Stimulated activated CD4-positive, alpha-beta T cell treated with anti-CD3 and anti-CD28 coated beads, TNF-alpha, amount 100 ng/mL, for 1 hour (primary cell): ENCODE measurements at places on chromosomes 16 and 17.
A peak's percentile ranks its signal among the peaks of the same experiment; 100 is the strongest.

GRCh38 chr16:20307791-20308190, 19.5 kb downstream of the GP2 start:
- DNase-seq, result no peak

DNA sequence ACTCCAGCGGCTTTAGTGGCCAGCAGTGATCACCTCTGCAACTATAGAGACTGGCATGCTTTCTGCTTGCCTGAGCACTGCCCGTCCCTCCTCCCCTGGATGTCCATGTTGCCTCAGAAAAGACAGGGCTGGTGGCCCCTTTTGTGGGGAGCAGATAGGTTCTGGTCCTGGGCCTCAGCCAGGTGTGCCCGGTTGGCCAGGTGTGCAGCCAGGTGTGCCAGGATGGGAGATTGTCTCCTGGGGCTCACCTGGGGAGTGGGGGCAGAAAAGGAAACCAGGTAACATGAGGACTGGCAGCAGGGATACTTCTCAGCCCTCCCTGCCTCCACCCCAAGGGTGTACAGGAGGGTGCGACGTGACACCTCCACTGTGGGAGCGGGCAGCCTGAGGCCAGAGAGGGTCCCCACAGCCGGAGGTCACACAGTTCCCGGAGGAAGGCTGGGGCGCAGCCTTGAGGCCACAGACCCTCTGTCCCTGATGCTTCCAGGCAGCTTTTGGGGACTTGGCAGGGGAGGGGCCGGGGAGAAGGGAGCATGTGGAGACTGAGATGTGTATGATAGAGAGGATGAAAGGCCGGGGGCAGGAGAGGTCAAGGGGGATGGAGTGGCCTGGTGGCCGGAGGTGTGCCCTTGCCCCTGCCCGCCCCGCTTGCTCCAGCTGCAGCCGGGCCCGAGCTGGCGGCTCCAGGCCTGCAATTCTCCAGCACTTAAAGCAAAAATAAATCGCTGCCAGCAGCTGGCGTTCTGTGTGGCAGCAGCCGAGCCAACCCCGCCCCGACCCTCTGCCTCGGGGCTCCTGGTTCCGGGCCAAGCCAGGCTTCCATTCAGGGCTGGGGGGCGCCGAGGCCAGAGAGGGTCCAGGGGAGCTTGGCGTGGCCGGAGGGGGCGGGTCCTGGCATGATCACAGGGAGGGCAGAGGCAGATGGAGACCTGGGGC, 6.7 kb downstream of the KCNJ12 start:
- no peak for DNase-seq

DNA sequence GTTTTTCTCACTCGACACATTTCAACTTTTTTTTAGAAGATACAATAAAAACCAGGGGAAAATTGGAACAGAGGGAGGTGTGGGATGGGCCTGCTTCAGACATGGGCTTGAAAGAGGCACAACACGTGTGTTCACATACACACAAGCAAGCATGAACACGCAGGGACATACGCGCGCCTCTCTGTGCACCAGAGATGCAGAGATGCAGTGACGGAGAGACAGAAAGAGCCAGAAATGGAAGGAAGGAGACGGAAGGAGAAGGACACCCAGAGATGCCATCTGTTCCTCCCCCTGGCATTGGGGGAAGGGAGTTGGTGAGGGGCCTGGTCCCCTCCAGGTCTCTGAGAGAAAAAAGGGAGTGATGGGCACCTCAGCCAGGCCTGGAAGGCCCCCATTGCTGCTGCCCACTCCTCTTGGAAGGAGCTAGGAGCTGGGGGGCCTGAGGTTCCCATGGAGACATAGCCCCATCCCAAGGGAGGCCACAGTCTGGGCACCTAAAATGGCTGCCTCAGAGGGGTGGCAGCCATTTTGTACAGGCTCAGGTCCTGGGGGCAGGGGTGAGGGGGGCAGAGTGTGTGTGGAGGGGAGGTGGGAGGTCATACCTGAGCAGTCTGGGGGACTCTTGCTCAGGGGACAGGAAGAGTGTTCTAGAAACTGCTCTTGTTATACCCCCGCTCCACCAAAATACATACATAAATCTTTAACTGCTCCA, 3.8 kb upstream of the NEUROD2 start:
- no peak for DNase-seq

DNA sequence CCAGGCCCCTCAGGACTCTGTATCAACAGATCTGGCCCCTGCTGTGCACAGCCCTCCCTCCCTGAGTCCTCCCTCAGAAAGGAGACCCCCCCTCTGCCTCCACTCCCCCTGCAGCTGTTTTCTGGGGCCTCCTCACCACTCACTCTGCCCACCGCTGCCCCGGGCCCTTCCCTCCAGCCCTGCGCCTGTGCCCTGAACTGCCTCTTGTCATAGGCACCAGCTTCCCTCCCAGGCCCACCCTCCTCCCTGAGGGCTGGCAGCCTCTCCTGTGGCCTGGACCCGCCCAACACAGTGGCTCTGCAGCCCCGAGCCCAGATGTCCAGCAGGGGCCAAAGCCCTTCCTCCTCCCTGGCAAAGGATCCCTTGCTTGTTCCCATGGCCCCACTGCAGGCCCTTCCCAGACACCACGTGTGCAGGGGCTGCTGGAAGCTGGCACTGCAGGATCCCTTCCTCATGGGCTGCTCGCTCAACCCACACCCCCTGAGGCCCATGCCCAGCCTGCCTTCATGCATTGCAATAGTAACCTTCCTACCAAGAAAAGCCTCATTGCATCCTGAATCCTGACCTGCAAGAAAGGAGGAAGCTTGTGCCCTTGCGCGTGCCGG, 25.8 kb downstream of the GNPTG start:
- DNase-seq, result no peak

DNA sequence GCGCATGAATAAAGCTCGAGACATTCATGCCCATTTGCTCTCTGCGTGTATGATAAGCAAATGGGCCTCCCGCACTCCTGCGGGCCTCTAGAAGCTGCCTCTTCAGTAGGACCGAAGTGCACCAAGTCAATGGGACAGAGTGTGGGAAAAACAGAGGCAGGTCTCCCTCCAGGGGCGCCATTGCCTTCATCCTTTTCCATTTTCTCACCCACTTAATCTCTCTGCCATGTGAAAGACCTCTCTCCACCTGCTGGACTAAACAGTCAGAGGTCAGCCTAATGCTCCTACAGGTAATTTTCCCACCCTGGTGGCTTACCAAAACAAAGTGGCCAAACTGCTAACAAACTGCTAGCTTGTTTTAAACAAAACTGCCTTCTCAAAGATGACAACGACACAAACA, 210.9 kb downstream of the ZFHX3 start:
- no peak for DNase-seq

GRCh38 chr16:19294156-19294649, 8.7 kb downstream of the CLEC19A start:
- no peak for DNase-seq

DNA sequence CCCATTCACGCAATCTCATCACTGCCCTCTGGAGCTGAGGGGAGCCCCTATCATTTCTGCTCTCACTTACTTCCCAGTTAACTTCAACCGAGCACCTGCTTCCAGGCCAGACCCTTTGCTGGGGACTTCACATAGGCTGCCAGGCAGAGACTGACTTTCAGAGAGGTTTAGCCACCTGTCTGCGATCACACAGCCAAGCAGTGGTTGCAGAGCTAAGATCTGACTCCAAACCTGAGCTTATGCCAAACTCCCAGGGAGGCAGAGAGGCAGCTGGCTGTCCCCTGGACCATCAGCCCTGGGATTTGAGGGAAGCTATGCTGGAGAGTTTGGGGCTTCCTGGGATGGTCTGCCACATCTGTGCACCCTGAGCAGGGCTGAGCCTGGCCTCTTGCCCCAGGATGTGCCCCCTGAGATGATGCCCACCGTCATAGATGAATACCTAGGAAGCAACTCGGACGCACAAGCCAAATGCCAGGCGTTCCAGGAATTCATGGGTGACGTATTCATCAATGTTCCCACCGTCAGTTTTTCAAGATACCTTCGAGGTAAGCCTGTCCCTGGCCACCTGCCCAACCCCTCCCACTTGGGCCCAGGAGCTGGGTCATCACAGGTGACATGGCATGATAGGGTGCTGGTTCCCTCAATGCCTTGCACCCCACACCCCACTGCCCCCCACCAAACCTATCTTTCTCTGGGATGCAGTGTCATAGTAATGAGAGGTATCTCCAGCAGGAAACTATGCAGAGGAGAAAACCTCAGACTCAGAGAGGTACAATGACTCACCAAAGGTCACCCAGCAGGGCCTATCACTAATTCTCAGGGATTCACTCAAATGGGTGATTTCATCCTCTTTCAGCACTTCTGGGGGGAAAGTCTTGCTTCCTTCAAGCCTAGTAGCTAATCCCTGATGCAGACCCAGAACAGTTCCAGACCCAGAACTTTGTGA, 10.0 kb downstream of the CES3 start:
- DNase-seq, result no peak

DNA sequence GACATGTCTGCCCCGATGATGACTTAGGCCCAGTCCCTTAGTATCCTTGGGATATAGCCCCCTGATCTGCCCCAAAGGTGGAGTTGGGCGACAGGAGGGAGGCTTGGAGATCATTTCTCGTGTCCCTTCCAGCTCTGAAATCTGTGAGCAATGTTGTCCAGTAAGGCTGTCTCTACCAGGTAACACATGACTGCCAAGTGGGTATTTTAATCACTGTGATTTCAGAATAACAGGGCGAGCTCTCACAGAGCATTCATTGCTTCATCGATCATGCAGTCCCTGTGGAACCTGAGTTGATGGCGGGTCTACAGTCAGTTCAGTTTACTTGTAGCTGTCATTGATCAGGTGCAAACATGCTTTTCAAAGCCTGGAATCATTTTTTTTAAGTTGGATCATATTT, 39.2 kb downstream of the KSR1 start:
- no peak for DNase-seq

- DNase-seq, result no peak
Observed at GRCh38 chr16:57859331-57859730, 57.0 kb upstream of the KIFC3 start.

GRCh38 chr16:22239131-22239805, 33.2 kb downstream of the EEF2K start:
- no peak for DNase-seq

GRCh38 chr17:4369557-4370230, 3.2 kb upstream of the UBE2G1 start:
- no peak for DNase-seq

DNA sequence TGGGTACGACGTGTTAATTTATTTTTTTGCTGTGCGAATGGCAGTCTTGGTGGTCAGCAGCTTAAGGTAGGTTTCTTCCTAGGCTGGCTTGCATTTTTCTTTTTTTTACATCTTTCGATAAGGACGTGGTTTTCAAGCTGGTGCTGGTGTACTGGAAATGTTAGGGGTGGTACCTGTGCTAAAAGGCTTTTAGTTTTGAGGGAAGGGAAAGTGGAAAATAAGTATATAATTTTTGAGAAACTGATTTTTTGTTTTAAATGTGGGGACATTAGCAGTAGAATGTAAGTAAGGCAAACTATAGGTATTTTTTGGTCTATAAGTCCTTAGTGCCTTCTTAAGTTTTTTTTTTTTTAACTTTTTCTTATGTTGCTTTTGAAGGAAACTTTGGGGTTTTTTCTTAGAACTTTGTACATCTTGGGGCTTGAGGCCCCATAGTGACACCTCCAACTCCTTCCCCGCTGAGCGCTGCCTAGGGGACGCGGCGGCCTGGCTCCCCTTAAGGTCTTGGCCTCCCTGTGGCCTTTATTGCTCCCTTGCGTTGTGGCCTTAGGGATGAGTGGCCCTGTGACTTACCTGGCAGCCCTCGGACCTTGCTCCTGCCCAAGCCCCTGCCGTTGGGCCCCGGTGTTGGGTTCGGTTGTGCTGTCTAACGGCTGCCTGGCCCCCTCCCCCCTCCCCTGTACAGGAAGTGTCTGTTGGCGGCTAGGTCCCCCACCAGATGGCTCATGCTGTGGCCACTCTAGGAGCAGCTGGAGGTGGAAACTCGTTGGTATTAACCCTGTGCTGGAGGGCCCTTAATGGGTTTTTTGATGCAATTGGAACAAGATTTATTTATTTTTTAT, 88.0 kb upstream of the RPRML start:
- DNase-seq, result peak; percentile 38

GRCh38 chr17:75188614-75189013, 5.9 kb upstream of the SUMO2 start:
- DNase-seq, result no peak

DNA sequence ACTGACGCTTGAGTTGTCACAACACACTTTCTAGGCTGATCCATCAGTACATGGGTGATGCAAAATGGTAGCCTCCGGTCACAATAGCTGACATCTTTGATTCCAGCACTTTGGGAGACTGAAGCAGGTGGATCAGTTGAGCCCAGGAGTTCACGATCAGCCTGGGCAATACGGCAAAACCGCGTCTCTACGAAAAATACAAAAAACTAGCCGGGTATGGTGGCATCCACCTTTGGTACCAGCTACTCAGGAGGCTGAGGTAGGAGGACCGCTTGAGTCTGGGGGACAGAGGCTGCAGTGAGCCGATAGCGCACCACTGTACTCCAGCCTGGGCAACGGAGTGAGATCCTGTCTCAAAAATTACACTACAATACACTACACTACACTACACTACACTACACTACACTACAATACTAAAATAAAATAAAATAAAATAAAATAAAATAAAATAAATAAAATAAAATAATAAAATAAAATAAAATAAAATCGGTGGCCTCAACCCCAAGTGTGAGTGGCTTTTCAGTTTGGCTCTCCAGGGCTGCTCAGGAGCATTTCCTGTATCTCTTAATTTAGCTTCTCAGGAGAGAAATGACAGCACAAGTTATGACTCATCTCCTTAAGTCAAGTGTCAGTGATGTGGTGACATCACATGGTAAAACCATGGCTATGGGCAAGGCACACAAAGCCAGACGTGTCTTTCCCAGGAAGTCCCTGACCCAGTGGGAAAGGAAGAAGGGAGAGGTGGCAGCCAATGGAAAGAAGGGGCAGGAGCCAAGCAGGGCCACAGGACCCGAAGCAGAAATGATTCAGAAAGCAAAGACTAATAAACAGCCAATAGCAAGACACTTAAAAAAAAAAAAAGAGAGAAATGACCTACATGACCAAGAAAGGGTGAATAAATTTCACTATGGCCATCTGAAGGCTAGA, 75.3 kb upstream of the TBC1D3K start:
- DNase-seq, result no peak

GRCh38 chr16:13471036-13471435, 448.9 kb upstream of the ERCC4 start:
- DNase-seq, result no peak

DNA sequence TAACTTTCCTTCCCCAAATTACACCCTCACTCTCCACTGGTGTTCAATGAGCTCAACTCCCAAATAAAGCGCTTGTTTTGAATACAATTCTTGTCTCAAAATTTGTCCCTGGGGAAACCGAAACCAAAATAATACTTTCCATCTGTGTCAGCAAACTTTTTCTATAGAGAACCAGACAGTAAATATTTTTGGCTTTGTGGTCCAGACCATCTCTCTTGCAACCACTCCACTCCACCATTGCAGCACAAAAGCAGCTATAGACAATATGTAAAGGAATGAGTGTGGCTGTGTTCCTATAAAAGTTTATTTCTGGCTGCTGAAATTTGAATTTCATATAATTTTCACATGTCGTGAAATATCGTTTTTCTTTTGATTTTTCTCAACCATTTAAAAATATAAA, 84.6 kb upstream of the ERCC4 start:
- DNase-seq, result no peak

DNA sequence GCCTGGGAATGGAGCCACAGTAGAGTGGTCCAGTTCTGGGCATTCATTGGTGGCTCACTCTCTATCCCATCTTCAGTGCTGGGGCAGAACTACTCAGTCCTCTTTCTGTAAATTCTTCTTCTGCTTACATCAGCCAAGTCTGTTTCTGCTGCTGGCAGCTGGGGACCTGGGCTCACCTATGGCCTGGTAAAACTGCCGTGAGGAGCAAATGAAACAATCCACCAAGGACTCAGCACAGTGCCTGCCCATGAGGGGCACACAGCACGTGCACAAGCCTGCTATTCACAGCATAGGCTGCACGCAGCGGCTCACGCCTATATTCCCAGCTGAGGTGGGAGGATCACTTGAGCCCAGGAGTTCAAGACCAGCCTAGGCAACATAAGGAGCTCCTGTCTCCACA, 30.9 kb upstream of the SNN start:
- no peak for DNase-seq
